ENCODE measurements at places on chromosomes 3 and 15. TPM values are rescaled to one million over a fixed set of nuclear protein-coding genes. Genes with fewer than 3 reads are reported as not detected.

GRCh38 chr15:80948651-80949292 is 40.8 kb downstream of the MESD start:
- H3K4me1 ChIP-seq = no peaks in the 10 kb centered on the region
- DNase-seq = no peak
- no peak overlapping the region for H3K27ac ChIP-seq
- H3K36me3 ChIP-seq = peaks cover 21% of the 10 kb centered on the region
- H3K27me3 ChIP-seq = no peaks in the 10 kb centered on the region
- no peak overlapping the region for H3K4me3 ChIP-seq

- H3K4me3 ChIP-seq = no peak overlapping the region
- no peaks in the 10 kb centered on the region for H3K27me3 ChIP-seq
- no peak for DNase-seq
These were observed 72.4 kb upstream of the FOXB1 start for GRCh38 chr15:59931646-59932261.

- H3K27ac ChIP-seq = no peak overlapping the region
- H3K27me3 ChIP-seq = no peaks in the 10 kb centered on the region
- H3K4me3 ChIP-seq = no peak overlapping the region
- no peaks in the 10 kb centered on the region for H3K4me1 ChIP-seq
- H3K36me3 ChIP-seq = no peaks in the 10 kb centered on the region
- DNase-seq = no peak
These were observed 613.3 kb downstream of the TBL1XR1 start for GRCh38 chr3:176583956-176584355.

DNA sequence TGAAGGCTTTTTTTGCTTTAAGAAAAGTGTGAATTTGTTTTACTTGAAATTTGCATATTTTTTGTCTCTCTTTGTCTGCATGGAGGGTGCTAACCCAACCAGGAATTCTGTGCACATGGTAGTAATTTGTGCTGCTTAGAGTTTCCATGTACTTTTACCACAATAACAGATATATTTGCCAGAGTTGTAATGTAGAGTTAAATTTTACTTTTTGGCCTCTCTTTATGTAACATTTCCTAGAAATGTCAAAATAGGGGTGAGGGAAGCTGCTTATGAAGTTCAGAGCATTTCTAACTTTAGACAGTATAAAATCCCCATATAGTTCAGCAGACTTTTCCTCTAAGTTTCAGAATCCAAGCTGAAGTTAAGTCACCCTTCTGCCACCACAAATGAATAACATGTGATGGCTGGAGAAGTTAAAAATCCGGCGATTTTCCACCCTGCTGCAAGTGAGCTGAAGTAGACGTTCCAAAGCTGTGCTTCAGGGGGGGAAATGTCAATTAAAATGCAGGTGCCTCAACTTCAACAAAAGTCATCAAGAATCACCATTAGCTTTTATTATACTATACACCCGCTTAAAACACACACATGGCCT is 385.7 kb upstream of the NR2F2 start:
- no peaks in the 10 kb centered on the region for H3K27me3 ChIP-seq
- no peaks in the 10 kb centered on the region for H3K36me3 ChIP-seq
- no peaks in the 10 kb centered on the region for H3K4me1 ChIP-seq
- H3K27ac ChIP-seq = no peak overlapping the region
- H3K4me3 ChIP-seq = no peak overlapping the region
- no peak for DNase-seq

ATP13A3 gene
- total RNA-seq = 144 TPM

ADGRG7 gene
- total RNA-seq = not detected
